Foreskin keratinocyte (primary cell): ENCODE measurements at places on chromosomes 1 and 21. TPM values are rescaled to one million over a fixed set of nuclear protein-coding genes. Genes with fewer than 3 reads are reported as not detected.

C1orf94 gene
- total RNA-seq, result not detected in 2 replicates

ADCY10 gene
- 0.14 TPM in 1 of 2 replicates, not detected in the other for total RNA-seq

DIP2A gene
- total RNA-seq, result 30.6 and 32.0 TPM in 2 replicates

DNA sequence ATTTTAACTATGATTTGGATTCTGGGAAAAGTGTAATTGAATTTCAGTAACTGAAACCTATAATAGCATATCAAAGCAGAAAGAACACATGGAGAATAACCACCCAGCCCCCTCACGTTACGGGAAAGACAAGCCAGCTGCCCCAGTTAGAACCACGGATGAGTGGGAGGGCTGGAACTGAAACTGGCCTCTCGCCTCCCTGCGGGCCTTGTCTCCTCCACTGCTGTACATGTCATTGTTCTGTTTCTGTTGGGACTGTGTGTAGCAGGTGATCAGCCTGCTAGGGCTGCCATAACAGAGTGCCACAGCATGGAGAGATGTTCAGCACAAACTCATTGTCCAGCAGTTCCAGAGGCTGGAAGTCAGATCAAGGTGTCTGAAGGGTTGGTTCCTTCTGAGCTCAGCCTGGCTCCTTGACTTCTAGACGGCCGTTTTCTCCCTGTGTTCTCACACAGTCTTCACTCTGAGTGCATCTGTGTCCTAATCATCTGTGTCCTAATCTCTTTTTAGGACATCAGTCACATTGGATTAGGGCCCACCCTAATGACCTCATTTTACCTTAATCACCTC, 52.4 kb downstream of the MAP3K21 start:
- DNase-seq, result no peak

DNA sequence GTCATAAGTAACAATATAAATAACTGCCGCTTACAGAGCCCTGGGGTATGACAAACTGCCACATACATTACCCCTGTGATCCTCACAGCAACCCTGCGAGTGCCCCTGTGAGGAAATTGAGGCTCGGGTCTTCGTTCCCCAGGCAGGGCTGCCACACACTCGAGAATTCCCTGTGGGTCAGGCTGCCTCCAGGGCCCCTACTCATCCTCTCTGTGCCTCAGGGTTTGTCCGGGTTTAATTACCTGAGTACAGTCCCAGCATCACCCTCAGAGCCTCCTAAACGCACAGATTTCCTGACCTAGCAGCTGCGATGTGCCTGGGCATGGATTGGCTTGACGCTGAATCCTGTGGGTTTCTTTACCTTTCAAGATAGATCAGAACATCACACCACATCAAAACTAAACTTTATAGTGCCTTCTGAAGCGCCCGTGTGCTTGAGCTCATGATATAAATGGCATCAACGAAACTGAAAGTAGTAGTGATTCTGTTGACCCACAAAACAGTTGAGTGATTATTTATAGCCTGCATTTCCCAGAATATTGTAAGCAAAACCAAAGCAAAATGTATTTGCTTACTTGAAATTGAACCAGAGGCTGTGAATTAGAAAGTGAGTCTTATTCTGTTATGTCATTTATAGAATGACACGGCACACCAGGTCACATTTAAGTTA, 14.0 kb downstream of the SLC37A1 start:
- no peak for DNase-seq

DNA sequence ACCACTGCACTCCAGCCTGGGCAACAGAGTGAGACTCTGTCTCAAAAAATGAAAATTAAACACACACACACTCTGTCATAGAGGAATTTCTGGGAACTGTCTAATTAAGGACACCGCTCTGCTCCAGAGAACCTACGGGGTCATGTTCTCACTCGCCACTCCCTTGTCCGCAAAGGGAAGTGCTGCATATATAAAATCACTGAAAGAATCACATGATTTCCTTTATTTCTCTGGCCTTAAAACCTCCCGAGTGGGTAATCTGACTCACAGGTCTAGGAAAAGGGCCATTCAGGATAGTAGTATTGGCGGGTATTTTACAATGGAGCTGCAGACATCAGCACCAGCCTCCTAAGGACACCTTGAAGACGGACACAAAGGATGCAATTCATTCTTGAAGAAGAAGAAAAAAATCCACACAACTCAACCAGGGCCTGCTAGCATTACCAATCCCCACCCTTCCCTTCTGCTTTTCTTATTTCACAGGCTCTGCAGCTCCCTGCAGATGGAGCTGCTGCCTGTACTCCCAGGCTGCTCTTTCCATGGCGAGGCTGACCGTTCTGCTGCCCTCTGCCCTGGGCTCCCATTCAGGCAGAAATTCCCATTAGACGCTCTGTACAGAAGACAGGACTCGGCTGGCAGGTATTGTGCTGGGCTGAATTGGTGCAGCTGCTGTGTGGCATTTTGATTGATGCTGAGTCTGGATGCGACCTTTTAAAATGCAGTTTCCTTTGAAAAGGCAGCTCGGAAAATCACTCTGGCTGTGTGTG, 53.3 kb upstream of the FAM89A start:
- DNase-seq, result no peak

DNA sequence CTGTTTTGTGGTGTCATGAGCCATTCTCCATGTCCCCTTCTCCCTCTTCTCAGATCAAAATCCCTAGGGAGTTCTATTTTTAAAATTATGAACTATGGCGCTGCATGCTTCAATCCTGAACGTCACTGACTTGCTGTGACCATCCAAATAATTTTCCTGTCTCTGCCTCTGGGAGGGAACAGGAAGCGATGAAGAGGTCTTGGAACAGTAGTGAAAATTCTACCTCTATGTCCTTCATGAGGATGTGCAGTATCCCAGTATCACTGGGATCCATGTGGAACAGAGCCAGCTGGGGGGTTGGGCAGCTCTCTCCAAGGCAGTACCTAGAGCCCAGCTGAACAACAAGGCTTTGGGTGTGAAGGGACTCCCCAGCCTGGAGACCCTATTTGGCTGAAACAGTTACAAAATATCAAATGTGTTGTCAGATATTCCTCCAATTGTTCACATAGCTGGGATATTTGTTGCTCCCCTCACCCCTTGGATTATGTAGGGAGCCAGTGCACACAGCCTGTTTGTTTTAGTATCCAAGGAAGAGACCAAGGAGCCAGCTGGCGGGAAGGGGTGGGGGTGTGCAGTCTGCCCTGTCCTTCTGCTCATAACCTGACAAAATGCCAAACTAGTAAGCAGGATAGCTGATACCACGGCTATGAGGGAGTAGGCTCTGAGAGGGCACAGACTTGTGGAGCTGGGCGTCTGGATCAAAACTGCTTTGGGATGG, 7.6 kb downstream of the DCLRE1B start:
- no peak for DNase-seq
